LoVo (cell line): ENCODE measurements at places on chromosomes 13 and 19.

DNA sequence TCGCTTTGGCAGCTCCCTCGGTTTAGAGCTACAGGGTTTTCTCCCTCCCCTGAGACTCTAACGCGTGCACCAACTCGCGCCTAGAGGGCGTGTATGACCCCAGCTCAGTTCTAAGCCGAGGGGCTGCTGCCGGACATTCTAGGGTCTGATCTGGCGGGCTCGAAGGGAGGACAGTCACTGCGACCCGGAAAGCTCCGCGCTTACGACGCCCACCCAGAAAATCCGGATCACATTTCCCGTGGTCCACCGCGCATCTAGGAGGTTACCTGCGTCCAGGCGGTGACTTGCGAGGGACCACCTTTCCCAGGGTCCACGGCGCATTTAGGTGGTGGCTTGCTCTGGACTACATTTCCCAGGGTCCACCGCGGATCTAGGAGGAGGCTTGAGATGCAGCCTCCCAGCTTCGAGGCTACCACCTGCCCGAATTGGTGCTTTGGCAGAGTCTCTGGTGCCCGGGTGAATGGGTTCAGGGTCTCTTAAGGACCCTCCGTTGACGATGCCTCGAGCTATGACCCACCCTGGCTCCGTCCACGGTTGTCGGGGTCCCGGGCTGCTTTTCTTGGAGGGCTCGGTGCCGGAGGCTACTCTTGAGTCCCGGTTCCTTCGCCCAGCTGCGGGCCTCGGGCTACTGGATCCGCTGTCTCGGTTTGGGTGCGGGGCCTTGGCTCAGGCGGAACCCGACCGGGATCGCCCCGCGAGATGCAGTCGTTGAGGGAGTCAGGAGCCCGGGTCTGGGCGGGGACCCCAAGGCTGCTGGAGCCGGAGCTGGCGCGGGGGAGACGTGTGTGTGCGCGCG lies 30.5 kb downstream of the ZNF146 start:
- no peak for DNase-seq

- no peak for DNase-seq
These were observed 1925.8 kb upstream of the PRR20A start for GRCh38 chr13:55214841-55215345.

- DNase-seq, result peak; percentile 73
These were observed 9.7 kb upstream of the ILF3 start for GRCh38 chr19:10644260-10645007.

GRCh38 chr19:28393574-28394336 lies 819.2 kb downstream of the UQCRFS1 start:
- DNase-seq, result no peak

DNA sequence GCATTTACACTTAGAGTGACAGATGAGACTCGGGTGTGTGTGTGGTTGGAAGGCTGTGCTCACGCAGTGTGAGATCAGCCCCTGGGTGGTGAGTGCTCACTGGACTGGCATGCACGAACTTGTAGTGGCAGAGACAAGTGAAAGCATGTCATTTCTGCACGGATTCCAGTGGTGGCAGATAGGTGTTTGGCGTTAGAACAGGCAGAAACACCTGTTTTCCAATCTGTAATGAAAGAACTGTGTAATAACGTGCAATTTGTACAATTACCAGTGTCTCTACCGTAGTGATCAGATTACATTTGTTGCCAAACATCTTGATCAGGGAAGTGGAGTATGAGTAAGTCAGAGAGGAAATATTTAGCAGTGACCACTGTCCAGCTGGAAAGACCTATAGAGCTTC lies 8.2 kb downstream of the LAMP1 start:
- DNase-seq, result no peak

- DNase-seq, result no peak
These were observed 77.4 kb upstream of the SPATA13 start for GRCh38 chr13:24083141-24083540.

DNA sequence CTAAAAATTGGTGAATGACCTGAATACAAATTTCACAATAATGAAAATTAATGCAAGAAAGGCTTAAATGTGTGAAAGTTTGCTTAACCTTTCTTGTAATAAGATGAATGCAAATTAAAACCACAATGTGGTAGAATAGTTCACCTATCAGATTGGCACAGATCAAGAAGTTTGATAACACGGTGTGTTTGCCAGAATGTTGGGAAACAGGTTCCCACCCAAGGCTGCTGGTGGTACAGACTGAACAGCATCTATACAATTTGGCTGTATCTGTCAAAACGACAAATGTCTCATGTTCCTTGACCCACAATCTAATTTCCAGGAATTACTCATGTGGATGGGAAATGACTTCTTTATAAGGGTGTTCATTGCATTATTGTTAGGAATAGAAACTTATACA lies 8.6 kb upstream of the IRS2 start:
- DNase-seq, result no peak

- no peak for DNase-seq
These were observed 1899.5 kb downstream of the OLFM4 start for GRCh38 chr13:54928071-54928470.

GRCh38 chr13:27928805-27929753 lies 9.3 kb downstream of the PDX1 start:
- no peak for DNase-seq

GRCh38 chr13:20161275-20161950 lies 561 bp upstream of the GJA3 start:
- DNase-seq, result no peak

DNA sequence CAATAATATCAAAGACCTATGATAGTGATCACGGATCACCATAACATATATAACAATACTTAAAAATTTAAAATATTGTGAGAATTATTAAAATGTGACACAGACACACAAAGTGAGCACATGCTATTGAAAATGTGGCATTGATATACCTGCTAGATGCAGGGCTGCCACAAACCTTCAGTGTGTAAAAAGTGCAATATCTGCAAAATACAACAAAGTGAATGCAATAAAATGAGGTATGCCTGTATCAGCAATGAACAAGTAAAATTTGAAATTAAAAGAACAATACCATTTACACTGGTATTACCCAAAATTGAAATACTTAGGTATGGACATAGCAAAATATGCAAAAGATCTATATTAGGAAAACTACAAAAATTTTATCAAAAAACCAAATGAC lies 1217.8 kb upstream of the PCDH20 start:
- DNase-seq, result no peak

DNA sequence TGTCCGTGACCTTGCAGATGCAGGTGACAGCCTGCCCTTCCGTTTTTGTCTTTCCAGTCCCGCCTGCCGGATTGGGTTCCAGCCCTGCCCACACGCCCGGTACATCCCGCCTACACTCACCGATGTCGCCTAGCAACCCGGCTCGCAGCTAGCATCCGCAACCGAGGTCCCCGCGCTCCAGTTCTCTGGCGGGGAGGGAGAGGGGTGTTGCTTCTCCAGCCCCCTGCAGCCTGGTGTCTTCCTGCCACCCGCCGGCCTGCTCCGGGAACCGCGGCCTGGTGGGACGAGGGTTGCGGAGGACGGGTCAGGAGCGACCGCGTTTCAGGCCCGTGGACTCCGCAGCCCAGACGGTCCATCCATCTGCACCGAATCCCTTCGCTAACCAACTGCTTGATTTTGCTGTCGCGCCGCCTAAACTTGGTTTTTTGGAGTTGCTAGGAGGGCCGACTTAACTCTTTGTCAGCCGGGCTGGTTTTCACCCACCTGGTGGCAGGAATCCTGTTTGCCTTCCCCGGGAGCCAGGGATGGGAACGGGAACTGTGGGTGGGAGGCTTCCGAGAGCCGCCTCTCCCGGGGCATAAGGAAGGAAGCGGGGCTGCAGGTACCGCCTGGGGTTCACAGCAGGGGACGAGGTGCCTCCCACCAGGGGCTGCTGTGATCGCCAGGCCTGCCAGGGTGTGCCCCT lies 15.4 kb upstream of the MATK start:
- DNase-seq, result no peak

DNA sequence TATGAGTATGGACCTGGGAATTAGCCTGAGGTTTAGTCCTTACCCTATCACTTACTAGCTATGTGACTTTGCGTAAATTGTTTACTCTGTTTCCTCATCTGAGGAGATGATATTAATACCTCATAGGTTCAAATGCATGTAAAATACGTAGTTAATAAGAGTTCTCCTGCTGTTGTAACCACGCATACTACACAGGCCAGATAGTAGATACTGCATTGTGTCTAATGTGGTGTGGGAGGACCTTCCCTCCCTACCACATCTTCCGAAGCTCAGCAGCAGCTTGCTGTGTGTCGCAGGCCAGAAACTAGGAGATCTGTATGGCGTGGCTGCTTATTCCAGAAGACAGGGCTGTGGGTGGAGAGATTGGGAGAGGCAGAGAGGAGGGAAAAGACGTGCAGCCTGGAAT lies 23.0 kb downstream of the GTF2F2 start:
- DNase-seq, result peak; percentile 7
